Globus pallidus (tissue), 1 donor: ENCODE measurements at places on chromosomes 3 and 15.

DNA sequence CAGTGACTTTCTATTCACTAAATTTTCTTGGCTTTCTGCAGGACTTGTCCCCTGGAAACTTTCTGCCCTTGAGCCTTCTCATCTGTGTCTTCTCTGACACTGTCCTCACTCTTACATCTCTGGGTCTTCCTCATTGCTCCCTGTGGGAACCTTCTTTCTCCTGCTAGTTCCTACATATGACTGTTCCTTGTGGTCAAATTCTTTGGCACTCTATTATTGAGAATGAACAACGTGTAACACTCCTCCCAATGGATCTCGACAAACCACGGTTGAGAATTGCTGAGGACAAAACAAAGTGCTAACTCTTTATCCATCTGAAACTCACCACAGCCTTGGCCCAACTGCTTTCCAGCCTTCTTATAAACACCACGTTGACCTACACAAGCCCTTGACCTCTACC, 3.5 kb upstream of the FAM81A start:
- DNase-seq, result no peak

DNA sequence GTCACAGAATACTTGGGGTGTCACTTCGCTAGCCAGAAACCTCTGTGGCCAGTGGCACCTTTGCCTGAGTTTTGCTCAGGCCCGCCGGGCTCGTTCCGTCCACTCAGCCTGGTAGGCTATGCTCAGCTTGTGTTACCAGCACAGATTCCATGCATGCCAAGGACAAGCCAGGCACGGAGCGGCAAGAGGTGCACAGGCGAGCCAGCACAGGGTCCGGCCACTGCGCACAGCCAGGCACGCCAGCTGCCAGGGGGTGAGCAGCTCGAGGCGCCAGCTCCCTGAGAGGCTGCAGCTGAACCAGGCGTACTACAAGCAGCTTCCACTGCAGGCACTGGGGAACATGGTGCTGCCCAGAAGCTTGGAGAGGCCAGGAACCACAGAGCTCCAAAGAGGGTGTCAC, 14.7 kb downstream of the PCYT1A start:
- no peak for DNase-seq

- DNase-seq, result no peak
Observed at GRCh38 chr15:71349736-71350526, 234.7 kb downstream of the THSD4 start.

DNA sequence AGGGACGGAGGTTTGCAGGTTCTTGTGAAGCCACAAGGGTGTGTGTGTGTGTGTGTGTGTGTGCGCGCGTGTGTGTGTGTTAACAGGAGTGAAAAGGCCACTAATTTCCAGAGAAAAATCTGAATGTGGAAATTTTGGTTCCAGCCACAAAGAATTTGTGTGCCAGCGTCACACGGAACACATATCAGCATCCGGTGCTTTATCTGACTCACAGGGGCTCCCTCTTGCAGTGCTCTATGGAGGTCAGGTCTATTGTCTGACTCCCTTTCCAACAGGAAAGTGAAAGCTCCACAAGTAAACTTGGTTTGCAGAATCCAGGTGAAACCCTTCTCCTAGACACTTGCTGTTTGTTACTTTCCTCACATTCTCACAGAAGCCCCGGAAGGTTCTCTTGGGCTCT, 6.2 kb downstream of the CLDN11 start:
- DNase-seq, result no peak

- no peak for DNase-seq
Observed at GRCh38 chr3:160169139-160169976, 55.9 kb upstream of the C3orf80 start.

GRCh38 chr3:128409624-128410581, 56.8 kb downstream of the DNAJB8 start:
- no peak for DNase-seq

DNA sequence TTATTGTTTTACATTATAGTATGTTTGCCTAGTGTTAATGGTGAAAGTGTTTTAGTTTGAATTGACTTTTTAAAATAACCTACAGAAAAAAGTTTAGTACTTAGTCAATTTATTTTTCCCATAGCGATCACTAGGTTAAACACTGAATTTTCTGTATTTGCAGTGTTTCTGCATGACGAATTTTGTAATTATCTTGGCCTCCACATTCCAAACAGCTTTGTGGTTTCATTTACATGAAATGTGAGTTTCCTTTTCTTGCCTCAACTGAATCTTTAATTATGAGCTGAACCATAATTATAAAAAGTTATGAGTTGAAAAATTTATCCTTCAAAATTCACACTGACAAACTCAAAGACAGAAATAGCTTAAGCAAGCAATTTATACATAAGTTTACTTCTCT, 235.5 kb downstream of the CTNNB1 start:
- DNase-seq, result no peak

DNA sequence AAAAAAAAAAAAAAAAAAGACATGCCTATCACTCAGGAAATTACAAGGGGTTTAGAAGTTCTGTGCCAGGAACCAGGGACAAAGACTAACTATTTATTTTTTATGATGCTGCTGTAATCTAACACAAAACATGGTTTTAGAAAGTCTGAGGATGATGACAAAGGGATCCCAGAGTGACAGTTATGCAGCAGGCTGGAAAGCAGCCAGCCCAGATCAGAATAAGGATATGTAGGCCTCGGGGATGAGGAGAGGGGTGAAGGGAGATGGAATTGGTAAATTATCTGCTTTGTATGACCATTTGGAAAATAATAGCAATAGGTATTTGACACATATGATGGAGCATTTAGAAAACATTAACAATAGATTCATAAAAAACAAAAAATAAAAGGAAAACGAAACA, 34.1 kb upstream of the NMD3 start:
- no peak for DNase-seq

GRCh38 chr3:168436245-168436724, 340.6 kb upstream of the GOLIM4 start:
- no peak for DNase-seq

GRCh38 chr3:128276146-128276435, 122.8 kb downstream of the EEFSEC start:
- DNase-seq, result no peak

GRCh38 chr3:133857767-133858166, 37.9 kb downstream of the RAB6B start:
- no peak for DNase-seq

GRCh38 chr3:178439504-178439903, 96.7 kb upstream of the KCNMB2 start:
- no peak for DNase-seq

GRCh38 chr3:177820683-177821316, 623.5 kb upstream of the TBL1XR1 start:
- DNase-seq, result no peak
